H1 (cell line): ENCODE measurements at places on chromosomes 1 and 21.

DNA sequence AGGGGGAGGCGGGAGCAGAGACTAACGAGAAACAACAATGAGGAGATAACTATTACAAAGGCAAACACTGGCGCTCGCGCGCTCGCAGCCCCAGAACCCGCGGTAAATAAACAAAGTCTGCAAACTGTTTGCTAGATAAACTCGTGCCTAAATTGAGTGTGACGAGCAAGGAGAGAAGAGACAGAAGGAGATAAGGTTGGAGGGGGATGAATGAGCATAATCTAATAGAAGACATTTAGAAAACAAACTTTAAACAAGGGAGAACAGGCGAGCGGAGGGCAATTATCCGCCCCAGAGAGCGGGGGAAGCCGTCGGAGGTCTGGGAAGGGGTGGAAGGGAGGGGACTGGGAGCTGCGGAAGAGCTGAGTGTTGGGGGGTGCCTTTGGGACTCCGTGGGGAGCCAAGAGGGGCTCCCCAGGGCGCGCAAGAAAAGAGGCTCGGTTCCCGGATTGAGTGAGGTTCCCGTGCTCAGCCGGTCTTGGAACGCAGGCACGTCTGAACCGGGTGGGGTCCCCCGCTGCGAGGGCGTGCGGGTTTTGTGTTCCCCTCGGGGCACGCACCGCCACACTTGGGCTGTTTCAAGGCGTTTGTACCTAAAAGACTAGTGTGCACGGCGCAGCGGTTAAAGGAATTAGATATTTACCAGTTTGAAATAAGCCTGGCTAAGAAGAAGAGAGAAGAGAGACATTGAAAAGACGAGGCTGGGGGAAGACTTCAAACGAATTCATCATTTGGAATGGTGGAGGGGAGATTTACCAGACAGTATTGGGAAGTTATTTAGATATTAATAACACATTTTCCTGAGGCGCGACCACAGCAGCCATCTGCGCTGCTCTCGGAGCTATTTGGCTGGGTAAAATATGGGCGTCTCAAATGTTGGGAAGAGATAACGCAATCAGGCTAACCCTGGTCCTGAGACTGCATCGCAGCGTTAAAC is 10.6 kb downstream of the PAX7 start:
- no peaks in the 10 kb centered on the region for H3K36me3 ChIP-seq
- DNase-seq = no peak
- peaks cover 97% of the 10 kb centered on the region for H3K27me3 ChIP-seq
- H3K27ac ChIP-seq = no peak overlapping the region
- H3K4me3 ChIP-seq = peak overlapping the region; percentile 14; the same call in 1 of the 2 replicates
- H3K4me1 ChIP-seq = peaks cover 25% of the 10 kb centered on the region

DNA sequence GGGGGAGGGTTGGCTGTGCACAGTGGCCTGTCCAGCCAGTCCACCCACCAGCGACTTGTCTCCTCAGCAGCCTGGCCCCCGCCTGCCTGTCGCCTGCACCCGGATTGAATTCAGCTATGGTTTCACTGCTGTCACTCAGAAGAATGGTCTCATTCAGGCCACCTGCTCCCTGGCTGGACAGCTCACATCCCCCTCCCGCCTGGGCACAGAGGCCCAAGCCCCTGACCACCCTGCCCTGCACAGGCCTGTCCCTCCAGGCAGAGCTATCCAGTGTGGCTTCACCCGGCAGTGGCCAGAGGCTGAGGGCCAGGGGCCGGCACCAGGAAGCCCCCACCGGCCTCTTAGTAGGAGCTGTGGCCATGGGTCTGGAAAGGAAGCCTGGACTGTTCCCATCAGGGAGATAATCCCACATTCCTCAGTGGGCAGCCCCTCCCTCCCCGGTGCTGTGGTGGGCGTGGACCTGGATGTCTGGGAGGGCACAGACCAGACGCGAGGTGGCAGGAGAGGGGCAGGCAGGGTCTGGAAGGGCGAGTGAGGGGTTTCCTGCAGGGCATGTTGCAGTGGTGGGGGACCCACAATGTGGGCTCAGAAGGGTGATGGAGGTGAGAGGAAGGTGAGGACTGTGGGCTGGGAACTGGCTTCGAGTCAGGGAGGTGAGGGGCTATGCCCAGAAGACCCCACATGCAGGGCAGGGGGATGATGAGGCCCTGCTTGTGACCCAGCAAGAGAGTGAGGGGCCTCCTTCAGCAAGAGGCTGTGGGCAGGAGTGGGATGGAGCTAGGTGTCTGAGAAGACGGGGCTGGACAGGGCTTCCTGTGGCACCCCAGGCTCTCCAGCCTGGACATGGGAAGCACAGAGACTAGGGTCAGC is 30.4 kb downstream of the WNT9A start:
- no peak for DNase-seq
- H3K27ac ChIP-seq = no peak overlapping the region
- no peak overlapping the region for H3K4me3 ChIP-seq
- H3K4me1 ChIP-seq = peaks cover 43% of the 10 kb centered on the region
- no peaks in the 10 kb centered on the region for H3K27me3 ChIP-seq

DNA sequence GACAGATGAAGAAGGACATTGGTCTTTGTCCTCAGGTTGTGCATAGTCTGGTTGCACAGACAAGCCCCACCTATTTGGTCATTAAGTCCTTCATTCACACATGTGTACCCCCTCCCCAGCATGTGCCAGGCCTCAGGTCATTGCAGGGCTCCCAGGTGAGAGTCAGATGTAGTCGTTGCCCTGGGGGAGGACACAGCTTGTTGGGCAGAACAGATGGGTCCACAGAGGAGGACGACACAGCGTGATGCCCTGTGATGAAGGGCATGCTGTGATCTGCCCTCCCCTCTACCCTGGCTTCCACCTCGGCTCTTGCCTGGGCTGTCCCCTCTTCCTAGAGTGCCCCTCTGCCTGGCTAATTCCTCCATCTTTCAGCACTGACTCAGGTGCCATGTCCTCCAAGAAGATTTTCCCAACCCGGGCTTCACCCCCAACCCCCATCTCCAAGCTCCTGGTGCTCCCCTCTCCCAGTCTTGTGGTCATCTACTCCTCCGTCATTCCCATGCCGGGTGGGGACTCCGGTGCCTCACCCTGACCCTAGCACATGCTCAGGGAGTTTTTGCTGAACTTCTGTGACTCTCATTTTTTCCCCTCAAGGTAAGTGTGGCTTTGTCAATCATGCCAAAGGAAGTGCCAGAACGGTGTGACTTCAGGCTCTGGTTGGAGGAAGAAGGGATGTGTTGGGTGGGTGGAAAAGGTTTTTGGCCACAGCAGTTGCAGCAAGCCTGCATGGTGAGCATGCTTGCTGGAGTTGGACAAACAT is 220.5 kb downstream of the FOXD2 start:
- H3K4me1 ChIP-seq = no peaks in the 10 kb centered on the region
- H3K4me3 ChIP-seq = no peak overlapping the region
- H3K27me3 ChIP-seq = peaks cover 13% of the 10 kb centered on the region
- H3K36me3 ChIP-seq = no peaks in the 10 kb centered on the region
- H3K27ac ChIP-seq = no peak overlapping the region

- no peaks in the 10 kb centered on the region for H3K36me3 ChIP-seq
- H3K27me3 ChIP-seq = no peaks in the 10 kb centered on the region; the same call in 1 of the 2 replicates
- no peak overlapping the region for H3K27ac ChIP-seq
- peaks cover 25% of the 10 kb centered on the region for H3K4me1 ChIP-seq
- no peak overlapping the region for H3K4me3 ChIP-seq
- DNase-seq = no peak
Observed at GRCh38 chr1:54809496-54810074, 8.5 kb upstream of the TTC22 start.

- H3K4me1 ChIP-seq = peaks cover 13% of the 10 kb centered on the region; the same call in 1 of the 2 replicates
- no peak overlapping the region for H3K4me3 ChIP-seq
- no peak overlapping the region for H3K27ac ChIP-seq
Observed at GRCh38 chr1:44321466-44321865, 33.6 kb downstream of the ERI3 start.

DNA sequence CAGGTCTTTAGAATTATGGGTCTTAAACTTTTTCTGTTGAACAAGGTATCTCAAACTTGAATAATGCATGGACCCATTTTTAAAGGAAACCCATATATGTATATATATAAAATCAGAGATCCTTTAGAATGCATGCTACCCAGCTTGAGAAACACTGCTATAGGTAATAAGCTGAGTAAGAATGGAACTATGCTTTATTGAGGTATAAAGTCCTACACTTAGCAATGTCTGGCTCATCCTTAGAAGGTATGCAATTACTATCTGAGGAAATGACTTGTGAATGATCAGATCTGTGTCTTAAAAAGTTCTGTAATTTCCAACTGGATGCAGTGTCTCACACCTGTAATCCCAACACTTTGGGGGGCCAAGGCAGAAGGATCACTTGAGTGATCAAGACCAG is 11.2 kb downstream of the TRAF3IP3 start:
- no peak overlapping the region for H3K27ac ChIP-seq
- H3K4me3 ChIP-seq = no peak overlapping the region
- DNase-seq = no peak
- H3K36me3 ChIP-seq = no peaks in the 10 kb centered on the region
